LHCN-M2 (cell line): ENCODE measurements at places on chromosomes 12 and 14. TPM values are rescaled to one million over a fixed set of nuclear protein-coding genes. Genes with fewer than 3 reads are reported as not detected.

Gene KLRC4
- total RNA-seq = not detected in 2 replicates

Gene OAS3
- total RNA-seq = 9.8 and 13.8 TPM in 2 replicates

Gene TAC3
- 1.5 TPM in 2 replicates for total RNA-seq

DNA sequence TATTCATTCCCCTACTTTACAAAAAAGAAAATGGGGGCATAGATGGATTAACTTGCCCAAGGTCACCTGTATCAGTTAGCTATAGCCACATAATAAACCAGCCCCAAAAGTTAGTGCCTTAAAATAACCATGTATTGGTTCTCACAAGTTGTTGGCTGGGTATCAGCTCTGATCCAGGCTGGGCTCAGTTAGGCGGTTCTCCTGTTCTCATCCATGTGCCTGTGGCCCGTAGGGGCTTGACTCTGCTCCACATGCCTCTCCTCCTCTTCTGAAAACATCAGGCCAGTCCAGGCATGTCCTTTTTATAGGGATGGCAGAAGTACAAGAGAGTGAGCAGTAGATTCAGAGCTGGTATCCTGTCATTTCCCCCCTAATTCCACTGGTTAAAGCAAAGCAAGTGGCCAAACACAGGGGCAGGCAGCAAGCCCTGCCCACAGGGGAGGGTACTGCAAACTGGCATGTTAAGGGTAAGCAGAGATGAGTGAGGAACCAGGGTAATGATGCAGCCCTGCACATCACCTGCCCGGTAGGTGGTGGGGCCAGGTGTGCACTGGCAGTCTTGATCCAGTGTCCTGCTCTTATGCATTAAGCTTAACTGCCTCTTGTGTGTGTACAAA lies 47.9 kb upstream of the TUNAR start:
- no peak for DNase-seq

- peak; percentile 32 for DNase-seq
These were observed 212.6 kb downstream of the SLC16A7 start for GRCh38 chr12:59808317-59808910.
